ENCODE measurements at places on chromosomes 1 and 21.

DNA sequence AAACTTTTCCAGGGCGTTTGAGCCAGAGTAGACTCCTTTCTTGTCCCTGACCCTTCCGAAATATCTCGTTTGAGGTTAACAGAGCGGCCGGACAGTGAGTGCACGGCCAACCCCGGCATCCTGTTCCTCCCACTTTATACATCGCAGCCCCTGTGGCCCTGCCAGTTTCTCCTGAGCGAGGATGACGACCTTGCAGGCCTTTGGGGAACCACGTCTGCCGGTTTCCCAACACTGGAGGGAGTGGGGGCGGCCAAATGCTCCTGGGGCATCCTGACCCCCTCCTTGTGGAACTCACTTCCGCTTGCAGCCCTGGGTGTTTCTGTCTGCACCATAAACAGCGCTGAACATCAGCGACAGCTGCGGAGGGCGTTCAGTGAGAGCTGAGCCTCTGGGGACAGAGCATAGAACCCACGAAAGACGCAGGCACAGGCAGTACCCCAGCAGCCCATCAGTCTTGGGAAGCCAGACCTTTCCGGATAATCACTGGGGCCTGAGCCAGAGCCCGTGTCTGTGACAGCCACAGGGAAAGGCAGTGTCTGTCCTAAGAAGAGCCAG lies 4.8 kb upstream of the KCNAB2 start:
- no peak for DNase-seq

GRCh38 chr1:216822480-216822879 lies 99.3 kb upstream of the ESRRG start:
- DNase-seq = no peak

- no peak for DNase-seq
These were observed 65.2 kb upstream of the SGIP1 start for GRCh38 chr1:66468722-66469121.

DNA sequence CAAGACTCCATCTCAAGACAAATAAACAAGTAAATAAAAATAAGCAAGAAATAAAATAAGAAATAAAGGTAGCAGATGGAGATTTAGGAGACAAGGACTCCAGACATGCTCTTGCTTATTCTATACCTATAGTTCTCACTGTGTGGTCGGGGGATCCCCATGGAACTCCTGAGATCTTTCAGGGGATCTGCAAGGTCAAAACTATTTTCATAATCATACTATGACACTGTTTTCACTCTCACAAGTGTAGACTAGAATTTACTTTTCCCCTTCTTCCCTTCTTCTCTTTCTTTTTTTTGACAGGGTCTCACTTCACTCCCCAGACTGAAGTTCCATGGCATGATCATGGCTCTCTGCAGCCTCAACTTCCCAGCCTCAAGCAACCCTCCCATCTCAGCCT lies 29.8 kb upstream of the NLRP3 start:
- no peak for DNase-seq

DNA sequence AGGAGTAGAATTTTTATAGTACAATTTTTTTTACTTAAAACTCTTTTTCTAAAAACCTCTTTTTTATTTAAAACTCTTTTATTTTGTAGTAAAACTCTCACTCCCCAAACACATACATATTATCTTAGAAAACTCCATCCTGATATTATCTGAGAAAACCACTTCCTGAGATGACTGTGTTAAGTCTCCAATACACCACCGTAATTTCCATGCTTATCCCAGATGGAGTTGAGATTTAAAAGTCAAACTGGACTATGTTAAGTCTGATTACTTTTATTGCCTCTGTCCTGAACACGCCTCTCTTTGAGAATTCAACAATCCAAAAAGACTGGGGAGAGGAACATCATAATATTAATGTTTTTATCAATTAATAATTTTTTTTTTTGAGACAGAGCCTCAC lies 3.7 kb downstream of the SEC16B start:
- DNase-seq = no peak

DNA sequence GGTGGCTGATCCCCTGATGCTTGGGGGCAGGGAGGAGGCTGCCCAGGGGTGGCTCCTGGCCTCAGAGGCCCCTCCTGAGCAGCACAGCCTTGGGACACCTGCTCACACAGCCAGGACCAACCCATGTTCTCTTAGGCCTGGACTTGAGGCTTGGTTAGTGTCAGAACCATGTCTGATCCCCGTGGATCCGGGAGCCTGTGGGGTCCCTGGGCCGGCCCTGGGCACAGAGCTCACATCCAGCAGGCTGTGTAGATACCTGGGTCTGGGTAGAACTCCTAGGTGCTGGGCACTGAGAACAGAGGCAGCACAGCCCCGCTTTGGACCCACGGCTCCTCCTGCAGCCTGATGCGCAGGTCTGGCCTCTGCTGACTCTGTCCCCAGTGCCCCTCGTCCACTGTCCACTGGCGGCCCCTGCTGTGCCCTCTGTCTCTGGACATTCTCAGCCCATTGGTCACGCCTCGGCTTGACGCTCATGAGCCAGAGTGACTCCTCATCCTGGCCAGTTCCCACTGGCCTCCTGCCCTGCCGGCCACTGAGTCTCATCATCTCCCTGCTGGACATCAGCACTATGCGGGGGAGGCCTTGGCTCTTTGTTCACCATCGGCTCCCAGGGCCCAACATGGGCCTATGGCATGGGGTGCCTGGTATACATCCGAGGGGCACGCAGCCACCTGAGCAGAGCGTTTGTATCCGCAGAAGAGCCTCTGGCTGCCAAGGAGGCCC lies 70.2 kb downstream of the TRIM11 start:
- no peak for DNase-seq

DNA sequence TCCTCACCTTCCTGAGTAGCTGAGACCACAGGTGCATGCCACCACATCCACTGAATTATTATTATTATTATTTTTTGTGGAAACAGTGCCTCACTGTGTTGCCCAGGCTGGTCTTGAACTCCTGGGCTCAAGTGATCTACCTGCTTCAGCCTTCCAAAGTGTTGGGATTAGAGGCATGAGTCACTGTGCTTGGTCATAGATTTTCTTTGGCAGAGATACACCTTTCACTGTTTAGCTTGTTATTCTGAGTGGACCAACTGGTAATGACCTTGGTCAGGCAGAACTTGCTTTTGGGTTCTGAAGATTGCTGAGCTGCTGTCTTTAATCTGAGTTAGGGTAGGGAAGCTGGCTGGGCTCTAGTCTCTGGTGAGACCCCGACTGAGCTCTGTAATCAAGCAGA lies 66.8 kb downstream of the DNAH14 start:
- DNase-seq = no peak

DNA sequence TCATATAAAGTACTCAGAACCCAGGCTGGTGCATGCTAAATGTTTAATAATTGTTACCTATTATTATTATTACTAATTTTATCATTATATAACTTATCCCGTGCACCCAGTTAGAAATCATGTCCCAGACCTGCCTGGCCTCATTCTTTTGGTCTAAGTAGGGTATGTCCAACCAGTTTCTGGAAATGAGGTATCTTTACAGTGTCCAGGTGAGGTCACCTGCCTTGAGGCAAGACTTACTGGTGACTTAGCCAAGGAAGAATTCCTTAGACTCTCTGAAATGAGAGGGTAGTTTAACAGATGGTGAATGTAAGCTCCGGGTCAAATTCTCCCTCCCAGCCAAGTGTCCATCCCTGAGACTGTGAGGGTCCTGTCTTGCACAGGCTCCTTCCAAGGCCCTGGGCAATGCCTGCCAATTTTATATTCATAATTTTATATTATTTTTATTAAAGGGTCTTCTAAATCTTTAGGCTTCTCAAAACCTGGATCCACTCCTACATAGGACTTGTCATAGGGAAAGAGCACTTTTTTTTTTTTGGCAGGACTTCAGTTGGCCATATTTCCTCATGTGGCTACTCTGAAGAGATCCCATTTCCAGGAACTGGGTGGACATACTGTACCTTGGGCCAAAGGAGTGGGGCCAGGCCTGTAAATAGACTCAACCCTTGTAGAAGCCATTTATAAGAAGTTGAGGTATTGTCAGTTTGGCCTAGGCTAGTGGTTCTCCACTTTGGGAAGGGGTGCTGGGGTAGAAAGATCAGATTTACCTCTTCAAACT lies 96.7 kb upstream of the KCNA3 start:
- DNase-seq = no peak

DNA sequence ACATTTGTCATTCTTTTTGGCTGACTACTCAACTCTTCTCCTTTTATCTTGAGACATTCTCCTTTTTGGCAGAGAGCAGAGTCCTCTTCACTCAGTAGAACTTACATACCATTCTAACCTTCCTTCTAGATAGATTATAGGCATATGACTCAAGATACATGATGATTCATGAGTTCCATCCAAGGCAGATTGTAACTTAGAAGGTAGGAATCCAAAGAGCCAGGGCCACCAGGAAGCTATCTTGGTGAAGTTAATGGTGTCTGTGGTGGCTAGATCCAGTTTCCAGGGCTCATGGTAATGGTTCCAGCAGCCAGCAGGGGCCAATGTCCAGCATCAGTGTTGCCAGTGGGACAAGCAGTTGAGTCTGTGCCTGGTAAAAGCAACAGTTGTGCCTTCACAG lies 76.1 kb upstream of the KIAA0040 start:
- DNase-seq = no peak

DNA sequence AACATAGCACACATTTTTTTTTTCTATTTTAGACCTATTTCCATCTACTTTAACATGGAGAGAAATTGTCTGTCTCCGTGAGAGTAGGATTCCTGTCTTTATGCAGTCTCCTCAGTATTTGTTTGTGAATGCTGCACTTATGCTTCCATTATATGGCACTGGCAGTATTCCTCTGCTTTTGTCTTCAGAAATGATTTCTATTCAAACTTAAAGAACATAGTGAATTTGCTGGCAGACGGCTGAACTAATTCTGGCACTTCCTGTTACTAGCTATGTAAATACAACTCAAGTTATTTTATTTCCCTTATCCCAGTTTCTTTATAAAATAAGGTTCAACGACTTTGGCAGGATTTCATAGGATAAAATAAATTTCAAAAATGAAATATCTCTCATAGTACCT lies 45.3 kb downstream of the KCTD3 start:
- DNase-seq = no peak

GRCh38 chr1:151478923-151479322 lies 19.6 kb upstream of the POGZ start:
- DNase-seq = no peak

DNA sequence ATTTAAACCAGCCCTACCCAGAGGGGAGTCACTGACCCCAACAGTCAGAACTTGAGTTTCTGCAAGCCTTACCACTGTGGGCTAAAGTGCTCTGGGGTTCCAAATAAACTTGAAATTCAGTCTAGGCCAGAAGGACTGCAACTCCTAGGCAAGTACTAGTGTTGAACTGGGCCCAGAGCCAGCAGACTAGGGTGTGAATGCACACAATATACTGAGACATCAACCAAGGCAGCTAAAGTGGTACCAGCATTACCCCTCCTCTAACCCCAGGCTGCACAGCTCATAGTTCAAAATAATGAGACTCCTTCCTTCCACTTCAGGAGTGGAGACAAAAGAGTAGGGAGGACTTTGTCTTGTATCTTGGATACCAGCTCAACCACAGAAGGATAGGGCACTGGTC lies 18.9 kb upstream of the IL20 start:
- DNase-seq = no peak

DNA sequence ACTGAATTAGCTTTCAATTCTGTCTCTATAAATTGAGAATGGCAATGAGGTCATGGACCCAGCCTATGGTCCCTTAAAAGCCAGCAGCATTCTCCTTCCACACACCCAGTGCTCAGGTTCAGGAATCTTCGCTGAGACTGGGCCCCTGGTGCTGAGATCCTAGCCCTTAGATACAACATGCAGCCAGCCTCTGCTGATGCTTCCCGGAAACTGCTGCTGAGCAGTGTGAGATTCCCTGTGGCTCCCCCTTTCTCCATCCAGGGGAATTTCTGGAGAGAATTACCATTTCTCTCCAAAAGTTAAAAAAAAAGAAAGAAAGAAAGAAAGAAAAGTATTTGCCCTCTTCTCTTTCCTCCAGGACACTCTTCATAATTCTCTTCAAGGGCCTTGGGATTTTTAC lies 31.7 kb upstream of the RALGPS2 start:
- DNase-seq = no peak

DNA sequence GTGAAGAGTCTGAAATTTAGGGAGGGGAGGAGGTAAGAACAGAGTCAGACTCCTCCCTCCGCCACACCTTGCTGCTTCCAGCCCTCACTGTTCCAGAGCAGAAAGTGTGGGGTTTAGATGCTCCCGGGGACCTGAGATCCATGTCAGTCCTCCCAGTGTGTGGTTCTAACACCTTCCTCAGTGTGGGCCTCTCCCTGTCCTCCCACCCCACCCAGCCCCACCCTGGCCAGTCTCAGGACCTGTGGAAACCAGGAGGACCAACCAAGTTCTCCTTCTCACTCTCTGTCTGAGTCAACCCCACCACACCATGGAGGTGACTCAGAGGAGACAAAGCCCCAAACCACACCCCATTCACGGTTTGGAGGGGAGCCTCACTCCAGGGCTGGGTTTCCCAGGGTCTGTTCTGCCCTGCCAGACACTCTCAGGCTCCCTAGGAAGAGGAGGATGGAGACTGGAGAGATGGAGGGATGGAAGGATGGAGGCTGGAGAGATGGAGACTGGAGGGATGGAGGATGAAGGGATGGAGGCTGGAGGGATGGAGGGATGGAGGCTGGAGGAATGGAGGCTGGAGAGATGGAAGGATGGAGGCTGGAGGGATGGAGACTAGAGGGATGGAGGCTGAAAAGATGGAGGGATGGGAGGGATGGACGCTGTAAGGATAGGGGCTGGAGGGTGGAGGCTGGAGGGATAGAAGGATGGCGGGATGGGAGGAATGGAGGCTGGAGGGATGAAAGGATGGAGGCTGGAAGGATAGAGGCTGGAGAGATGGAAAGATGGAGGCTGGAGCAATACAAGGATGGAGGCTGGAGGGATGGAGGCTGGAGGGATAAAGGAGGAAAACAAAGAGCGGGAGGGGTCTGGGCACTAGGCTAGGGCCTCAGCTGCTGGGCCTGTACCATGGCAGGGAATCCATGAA lies 100.9 kb upstream of the RUNX3 start:
- no peak for DNase-seq

- DNase-seq = no peak
These were observed 30.2 kb downstream of the PLA2G4A start for GRCh38 chr1:186858923-186859322.

GRCh38 chr1:59156051-59156450 lies 140.8 kb upstream of the FGGY start:
- DNase-seq = no peak

DNA sequence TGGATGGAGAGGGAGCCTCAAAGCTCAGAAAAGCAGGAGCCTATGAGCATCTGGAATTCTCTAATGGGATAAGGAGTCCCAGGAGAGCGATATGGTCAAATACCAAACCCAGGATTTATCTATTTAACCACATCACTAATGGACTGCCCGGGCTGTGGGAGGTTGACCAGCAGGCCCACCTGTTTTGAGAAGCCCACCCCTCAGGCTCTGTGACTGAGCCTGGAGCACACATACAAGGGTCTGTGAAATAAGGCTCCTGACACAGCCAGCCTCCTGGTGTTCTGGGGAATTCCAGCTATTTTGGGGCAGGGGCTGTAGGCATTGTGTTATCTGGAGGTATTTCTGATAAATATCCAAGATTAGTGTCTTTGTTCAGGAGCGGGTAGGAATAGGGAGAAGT lies 132.0 kb upstream of the C1orf21 start:
- no peak for DNase-seq

DNA sequence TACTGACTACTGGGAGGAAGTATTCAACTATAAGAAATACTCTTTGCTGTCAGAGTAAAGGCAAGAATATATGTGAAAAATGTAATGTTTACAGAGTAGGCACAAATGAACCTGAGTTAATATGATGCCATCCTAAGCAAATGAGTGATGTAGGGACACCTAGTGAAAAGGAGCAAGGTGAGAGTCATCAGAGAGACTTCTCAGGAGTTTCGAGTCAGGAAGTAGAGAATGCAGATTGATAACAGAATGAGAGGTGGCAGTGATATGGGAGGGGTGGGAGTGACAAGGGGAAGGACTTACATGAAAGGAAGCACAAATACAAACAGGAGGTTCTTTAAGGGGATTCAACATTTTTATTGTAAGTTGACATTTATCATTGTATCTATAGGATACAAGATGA lies 10.2 kb downstream of the PRCC start:
- no peak for DNase-seq
